Activated CD4-positive, CD25-positive, alpha-beta regulatory T cell (primary cell): ENCODE measurements at places on chromosomes 13 and 19.

DNA sequence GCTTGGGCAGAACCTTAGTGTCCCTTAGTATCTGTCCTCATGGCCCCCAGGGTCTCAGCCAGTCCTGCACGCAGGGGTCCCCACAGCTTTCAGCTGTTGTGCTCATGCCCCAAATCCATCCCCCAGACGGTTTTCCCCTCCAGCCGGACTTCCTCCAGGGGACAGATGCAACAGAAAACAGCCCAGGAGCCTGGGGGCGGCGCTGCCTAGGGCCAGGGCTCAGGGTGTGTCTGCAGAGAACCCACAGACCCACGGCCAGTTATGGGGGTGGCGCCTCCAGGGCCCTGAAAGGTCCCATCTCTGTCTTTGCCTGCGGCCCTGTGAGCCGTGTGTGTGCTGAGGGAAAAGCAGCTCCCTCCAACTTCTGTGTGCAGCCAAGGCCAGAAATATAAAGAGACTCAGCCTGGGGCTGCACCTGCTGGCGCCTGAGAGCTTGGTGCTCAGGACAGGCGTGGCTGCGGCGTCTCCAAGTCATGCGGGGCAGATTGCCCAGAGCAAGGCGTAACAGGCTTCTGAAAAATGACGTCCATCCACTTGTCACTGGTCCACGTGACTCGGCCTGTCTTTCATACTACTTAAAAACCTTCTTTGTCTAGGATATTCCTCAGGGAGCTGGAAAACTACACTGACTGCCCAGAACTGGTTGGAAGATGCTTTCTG lies 22.1 kb upstream of the F7 start:
- DNase-seq: no peak

GRCh38 chr13:99013951-99014350 lies 36.1 kb upstream of the DOCK9 start:
- DNase-seq: no peak

GRCh38 chr13:31739226-31739625 lies at the start of gene RXFP2:
RXFP2 (plus strand) TSS chr13:31739526; CDS start chr13:31739613, 87 bp downstream.
- DNase-seq: no peak

DNA sequence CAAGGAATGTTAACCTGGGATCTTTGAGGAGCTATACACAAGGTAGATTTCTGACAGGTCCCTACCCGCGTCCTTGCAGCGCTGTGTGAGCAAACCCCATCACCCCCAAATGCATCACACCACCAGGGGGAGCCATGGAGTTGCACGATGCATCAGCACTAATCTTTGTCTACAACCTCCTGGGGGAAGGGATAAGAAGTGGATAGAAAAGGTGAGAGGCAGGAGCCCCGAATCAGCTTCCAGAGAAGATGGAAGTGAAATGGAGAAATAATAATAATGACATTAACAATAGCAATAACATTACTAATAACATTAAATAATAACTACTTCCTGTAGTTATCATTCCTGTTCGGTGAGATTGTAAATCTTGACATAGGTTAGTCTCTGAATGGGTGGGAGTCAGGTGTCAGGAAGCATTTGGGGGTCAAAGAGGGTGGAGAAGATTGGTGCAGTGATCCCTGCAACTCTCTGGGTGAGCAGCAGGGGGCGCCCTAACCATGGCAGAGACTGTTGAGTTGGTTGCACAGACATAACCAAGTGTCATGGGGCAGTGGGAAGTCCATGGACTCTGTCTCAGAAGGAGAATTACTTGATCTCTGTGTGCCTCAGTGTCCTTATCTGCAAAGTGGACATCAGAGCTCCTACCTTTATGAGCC lies 16.5 kb downstream of the SIGLEC7 start:
- peak; percentile 83 for DNase-seq

- no peak for DNase-seq
Measured at GRCh38 chr19:3365836-3366752, at the start of gene NFIC. NFIC (plus strand) TSS chr19:3366583; CDS start chr19:3366637, 54 bp downstream.

DNA sequence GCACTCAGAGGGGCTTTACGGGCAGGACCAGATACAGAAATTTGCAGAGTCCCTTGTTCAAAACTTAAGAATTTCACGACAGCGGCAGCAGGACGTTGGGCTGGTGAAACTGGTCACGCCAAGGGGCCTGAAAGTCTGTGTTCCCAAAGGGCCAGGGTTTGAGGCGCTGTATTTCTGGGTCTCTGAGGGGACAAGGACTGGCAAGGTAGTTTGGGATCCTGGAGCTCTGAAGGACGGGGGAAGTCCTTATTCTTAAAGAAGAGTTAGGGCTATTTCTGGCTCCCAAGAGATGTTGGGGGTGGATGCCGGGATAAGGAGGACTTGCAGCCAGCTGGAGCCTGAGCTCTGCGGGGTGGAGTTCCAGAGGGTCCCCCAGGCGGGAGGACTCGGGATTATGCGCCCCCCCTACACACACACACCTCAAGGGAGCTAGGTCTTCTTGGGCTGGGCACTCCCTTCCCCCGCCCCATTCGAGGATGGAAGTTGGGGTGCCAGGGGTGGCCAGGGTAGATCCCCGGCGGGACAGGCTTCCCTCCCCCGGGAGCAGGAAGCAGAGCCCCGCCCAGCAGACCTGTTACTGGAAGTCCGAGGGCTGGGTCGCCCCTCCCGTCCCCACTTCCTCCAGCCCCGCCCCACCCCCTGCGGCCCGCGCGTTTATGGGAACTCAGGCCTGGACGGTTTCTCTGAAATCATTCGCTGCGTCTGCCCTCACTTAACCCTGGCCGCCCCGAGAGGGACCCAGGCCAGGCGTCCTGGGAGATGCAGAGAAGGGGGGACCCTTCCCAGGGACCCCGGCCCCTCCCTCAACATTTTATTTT lies 5.6 kb downstream of the BCL3 start:
- peak; percentile 60 for DNase-seq

DNA sequence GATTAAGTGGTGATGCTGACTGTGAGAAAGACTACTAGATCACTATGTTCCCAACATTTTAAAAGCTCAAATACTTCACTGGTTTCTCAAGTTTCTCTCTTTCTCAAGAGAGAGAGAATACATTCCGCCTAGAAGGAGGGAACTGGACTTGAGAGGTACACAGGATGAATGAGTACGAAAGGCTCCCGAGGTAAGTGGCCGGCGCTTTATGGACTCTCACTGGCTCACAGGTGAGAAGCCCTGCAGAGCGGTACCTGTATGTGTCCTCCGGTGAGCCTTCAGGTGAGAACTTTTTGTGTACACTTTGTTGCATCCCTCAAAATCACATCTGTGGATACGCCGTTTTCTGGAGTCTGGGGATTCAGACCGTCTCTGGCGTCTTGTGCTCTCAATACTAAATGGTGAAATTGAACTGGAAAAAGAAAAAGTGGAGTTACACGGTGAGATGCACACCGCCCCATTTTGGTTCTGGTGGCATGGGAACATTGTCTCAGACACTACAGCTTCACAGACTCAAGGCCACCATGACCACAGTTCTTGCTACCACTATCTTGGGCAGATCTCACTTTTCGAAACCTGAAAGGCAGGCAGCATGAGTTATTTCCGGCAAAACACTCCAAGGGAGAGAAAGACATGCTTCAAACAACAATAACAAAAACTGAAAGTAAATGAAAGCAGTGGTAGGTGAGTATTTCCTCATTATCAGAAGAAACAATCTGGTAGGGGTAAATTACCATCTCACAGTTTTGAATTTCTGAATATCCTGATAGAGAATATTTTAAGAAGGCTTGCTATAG lies 418.9 kb downstream of the KLF12 start:
- DNase-seq: no peak

DNA sequence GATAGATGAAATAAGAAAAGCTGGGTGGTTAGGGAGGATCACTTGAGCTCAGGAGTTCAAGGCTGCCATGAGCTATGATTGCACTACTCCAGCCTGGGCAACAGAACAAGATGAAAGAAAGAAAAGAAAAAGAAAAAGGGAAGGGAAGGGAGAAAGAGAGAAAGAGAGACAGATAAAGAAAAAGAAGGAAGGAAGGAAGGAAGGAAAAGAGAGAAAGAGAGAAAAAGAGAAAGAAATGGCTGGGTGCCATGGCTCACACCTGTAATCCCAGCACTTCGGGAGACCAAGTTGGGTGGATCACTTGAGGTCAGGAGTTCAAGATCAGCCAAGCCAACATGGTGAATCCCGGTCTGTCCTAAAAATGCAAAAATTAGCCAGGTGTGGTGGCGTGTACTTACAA lies 21.1 kb downstream of the TEX101 start:
- DNase-seq: no peak

- DNase-seq: no peak
Measured at GRCh38 chr13:105541565-105541964, 993.9 kb downstream of the EFNB2 start.

DNA sequence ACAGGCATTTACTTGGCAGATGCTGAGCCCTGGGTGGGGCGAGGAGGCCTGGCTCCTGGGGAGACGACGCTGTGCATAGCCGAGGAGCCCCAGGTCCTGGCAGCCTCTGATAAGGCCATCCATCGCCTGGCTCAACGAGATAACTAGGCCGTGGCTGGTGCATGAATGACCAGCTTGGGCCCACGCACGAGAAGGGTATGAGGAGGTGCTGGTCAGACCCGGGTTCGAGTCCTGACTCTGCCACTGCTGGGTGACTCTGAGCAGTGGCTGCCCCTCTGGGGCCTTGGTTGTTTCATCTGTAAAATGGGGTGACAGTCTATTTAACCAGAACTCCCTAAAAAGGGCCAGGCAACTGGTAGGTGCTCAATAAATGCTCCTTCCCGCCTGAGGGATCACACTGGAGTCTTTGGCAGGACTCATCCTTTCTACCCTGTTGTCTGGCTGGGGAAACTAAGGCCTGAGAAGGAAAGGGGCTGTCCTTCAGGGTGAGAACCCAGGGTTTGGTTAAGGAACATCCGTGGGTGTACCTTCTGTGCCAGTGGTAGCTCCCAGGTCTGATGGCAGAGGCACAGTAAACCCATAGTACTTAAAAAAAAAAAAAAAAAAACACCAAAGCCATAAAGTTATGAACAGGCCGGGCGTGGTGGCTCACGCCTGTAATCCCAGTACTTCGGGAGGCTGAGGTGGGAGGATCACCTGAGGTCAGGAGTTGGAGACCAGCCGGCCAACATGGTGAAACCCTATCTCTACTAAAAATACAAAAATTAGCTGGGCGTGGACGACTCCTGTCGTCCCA lies 8.1 kb upstream of the ARRDC2 start:
- no peak for DNase-seq

- DNase-seq: no peak
Measured at GRCh38 chr19:15328312-15328711, 4.0 kb downstream of the BRD4 start.

- DNase-seq: no peak
Measured at GRCh38 chr13:72700509-72700908, 26.9 kb downstream of the MZT1 start.

- DNase-seq: no peak
Measured at GRCh38 chr13:111174377-111175114, 59.4 kb downstream of the ARHGEF7 start.
